ENCODE measurements at places on chromosomes 16 and 17.

GRCh38 chr16:74679983-74680382 lies 13.3 kb upstream of the RFWD3 start:
- DNase-seq: no peak

DNA sequence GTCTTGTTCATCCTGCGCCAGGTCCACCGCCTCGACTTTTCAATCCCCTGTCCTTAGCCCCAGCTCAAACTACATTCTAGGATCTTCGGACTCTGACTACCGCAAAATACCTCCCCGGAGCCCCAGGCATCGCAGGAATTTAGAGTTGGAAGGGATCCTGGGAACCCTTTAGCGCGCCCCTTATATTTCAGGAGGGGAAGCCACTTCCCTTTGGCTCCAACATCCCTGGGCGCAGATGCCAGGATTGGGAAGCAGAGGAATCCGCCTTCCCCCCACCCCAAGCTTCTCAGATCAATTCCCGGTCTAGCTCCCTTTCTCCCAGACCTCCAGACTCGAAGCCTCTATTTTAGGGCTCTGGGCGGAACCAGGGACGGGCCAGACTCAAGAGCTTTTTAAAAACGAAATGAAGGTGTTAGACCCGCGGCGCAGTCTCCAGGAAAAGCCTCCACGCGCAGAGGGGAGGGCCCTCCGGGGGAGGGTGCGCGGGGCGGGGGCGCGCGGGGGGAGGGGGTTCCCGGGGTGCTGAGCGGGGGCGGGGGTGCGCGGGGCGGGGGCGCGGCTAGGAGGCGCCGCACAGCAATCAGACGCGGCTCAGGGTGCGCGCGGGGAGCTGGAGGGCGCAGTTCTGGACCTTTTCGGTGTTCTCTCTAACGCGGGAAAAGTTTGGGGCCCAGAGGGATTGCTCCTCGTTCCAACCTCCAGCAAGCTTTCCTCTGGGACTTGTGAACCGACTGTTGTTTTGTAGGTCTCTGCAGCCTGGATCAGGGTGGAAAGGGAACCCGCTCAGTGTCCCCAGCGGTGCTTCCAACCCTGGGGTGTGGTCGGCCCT lies 1.6 kb downstream of the AHSP start:
- no peak for DNase-seq

GRCh38 chr16:19523184-19523558 lies 571 bp upstream of the CCP110 start:
- no peak for DNase-seq

- no peak for DNase-seq
Measured at GRCh38 chr17:29577001-29577370, 8.5 kb downstream of the TP53I13 start.

DNA sequence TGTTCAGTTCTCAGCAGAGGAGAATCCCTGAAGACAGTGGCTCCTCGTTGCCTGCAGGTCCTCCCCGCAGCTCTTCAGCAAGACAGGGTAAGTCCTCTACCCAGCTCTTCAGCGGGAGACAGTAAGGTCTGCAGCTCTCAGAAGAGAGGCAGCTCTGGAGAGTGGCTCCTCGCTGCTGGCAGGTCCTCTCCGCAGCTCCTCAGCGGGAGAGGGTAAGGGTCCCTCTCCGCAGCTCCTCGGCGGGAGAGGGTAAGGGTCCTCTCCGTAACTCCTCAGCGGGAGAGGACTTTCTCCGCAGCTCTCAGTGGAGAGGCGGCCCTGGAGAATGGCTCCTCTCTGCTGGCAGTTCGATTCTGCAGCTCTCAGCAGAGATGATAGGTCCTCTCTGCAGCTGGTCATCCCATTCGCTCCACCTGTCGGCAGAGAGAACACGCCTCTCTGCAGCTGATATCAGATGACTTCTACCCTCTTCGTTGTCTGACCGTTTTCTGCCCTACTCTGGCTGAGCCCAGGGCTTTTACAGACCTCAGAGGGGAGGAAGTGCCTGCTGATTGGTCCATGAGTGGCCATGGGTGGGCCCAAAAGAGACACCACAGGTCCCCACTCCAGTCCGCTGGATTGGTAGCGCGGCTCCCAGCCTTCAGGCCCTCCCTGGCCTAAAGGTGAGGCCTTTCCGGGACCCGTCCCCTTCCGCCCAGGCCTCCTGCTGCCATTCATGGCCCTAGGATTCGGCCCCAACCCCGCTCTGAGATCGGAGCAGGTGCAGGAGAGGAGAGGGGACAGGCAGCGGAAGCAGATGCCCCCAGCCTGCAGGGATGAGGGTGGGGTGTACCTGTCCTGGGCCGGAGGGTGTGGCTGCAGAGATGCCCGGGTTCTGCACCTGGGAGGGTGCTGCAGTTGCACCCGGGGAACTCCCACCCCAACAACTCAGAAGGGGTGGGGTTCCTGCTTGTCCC lies 11.9 kb upstream of the SHCBP1 start:
- DNase-seq: no peak

GRCh38 chr16:54505549-54506213 lies 219.1 kb upstream of the IRX3 start:
- DNase-seq: no peak

- no peak for DNase-seq
Measured at GRCh38 chr16:13829697-13830299, 90.2 kb upstream of the ERCC4 start.

GRCh38 chr17:50660887-50661345 lies 26.2 kb downstream of the ABCC3 start:
- DNase-seq: peak; percentile 37

DNA sequence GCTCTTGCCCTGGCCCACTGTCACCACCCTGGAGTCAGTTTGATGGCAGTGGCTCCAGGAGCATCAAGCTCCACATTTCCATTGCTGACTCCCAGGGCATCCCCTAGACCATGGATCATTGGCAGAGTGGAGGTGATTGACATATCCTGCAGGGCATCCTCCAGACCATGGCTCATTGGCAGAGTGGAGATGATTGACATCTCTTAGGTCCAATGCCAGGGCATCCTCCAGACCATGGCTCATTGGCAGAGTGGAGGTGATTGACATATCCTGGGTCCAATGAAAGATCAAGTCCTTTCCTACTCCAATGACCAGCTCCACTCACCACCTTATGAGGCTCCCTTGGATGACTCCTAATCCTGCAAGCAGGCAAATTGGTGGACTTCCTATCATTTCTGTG lies 174.3 kb upstream of the NLRP1 start:
- DNase-seq: peak; percentile 23

DNA sequence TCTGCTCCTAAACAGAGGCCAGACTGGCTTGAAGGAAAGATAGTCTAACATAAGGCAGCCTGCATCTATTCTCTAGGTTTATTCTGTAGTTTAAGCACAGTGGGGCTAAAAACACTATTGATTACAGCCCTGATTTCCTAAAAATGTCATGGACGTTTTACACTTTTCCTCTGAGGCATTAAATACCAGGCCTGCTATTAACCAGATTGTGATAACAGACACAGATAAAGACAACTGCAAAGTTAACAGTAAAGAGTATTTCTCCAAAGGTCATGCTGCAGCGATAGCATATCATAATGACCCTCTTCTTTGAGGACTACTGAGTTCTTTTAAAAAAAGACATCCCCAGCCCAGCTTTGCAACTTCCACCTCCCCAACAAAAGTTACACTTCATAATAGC lies 59.6 kb upstream of the MON1B start:
- no peak for DNase-seq

DNA sequence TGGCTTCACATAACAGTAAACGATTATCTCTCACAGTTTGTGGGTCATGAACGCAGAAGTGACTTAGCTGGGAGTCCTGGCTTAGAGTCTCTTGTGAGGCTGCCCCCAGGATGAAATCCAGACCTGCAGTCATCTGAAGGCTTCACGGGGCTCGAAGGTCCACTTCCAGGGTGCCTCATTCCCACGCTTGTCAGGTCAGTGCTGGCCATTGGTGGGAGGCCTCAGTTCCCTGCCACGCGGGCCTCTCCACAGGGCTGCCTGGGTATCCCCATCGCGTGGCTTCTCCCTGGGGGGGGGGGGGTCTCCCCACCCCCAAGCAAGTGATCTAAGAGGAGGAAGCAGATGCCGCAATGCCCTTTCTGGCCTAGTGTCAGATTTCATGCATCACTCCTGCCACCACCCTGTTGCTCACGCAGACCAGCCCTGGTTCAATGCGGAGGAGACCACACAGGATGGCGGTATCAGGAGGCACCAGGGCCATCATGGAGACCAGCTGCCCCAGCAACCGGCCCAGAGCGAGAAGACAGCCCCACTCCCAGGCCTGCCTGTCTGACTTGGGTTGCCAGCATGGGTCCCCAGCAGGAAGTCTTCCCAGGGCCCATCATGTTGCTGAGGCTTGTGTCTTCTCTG lies 77.3 kb upstream of the CDH5 start:
- no peak for DNase-seq

DNA sequence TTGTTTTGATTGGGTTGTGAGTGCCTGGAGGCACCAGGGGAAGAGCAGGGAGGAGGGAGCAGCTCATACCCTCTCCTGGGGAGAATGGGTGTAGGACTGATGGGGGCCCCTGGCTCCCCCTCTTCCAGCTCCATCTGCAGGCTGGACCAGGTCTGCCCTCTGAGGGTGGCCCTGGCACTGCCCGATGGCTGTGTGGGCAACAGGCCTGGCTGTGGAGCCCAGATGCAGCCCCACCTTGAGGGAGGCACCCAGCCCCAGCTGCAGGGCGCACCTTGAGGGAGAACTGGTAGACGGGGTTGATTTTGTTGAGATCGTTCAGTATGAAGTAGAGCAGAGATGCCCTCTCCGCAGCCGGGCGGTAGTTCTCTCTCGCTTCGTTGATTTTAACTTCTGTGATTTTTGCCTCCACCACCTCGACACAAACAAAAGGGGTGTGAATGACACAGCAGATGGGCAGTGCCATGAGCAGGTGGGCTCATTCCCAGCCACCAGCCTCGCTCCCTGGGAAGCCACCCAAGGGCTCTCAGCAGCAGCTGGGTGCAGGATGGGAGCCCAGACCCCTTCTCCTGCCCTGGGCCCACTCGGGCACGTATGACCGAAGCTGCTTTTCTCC lies 71.6 kb downstream of the PGS1 start:
- DNase-seq: no peak

- peak; percentile 82 for DNase-seq
Measured at GRCh38 chr16:31118223-31119155, 1.0 kb downstream of the KAT8 start.

DNA sequence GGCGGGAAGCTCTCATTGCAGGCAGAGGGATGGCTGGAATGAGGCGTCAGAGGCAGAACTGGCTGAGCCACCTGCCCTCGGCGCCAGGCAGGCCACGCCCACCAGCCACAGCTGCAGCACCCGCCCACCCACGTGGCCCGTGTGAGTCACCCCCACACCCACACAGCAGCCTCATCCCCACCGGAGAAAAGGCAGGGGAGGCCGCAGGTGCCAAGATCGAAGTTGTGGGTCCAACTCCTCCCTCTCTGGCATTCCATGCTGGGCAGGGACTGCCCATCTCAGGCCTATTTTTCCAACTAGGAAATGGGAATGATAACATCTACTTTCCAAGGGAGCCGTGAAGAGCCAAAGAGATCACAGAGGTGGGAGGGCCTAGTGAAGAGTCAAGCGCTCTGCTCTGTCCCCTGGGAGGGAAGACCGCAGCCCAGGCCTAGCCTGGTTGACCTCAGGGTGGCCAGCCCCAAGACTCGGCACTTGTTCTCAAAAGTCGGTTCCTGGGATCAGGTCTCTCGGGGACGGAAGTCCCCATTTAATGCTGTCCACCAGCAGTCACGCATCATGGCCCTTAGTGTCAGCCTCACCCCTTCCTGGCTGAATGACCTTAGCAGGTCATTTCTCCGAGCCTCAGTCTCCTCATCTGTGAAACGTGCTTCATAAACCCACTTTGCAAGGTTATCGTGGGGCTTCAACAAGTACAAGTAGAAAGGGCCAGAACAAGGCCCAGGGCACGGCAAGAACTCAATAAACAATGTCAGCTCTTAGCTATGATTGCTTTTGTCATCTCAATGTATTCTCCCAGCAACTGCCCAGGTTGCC lies at the start of gene TRPV3:
Gene TRPV3, minus strand, starts transcription at position 45 of the 816 bp plus-strand sequence. CDS start 2,962 bp downstream, outside the sequence.
- DNase-seq: peak; percentile 3

DNA sequence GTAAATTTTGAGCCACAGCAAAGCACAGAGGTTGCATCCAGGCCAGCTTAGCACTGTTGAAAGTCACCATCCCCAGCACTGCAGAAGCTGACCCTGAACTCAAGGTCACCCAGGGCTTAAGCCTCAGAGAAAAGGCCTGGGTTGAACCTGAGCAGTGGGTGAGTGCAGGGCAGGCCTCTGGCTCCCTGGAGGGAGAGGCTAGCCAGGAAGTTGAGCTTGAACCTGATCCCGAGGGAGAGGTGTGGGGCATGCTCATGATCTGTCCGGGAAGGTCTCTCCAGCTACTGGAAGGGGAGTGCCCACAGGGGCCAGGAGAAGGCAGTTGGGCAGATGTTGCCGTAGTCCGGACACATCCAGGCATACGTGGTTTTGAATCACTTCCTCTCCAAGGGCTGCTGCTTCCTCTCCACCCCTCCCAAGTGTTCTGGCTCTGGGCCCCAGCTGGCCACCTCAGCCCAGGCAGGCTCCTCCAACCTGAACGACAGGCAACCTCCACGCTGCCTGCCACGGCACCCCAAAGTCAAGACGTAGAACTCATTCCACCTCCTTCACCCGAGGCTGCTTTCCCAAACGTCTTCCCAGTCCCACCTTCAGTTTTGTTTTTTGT lies 18.4 kb downstream of the CARHSP1 start:
- peak; percentile 61 for DNase-seq

DNA sequence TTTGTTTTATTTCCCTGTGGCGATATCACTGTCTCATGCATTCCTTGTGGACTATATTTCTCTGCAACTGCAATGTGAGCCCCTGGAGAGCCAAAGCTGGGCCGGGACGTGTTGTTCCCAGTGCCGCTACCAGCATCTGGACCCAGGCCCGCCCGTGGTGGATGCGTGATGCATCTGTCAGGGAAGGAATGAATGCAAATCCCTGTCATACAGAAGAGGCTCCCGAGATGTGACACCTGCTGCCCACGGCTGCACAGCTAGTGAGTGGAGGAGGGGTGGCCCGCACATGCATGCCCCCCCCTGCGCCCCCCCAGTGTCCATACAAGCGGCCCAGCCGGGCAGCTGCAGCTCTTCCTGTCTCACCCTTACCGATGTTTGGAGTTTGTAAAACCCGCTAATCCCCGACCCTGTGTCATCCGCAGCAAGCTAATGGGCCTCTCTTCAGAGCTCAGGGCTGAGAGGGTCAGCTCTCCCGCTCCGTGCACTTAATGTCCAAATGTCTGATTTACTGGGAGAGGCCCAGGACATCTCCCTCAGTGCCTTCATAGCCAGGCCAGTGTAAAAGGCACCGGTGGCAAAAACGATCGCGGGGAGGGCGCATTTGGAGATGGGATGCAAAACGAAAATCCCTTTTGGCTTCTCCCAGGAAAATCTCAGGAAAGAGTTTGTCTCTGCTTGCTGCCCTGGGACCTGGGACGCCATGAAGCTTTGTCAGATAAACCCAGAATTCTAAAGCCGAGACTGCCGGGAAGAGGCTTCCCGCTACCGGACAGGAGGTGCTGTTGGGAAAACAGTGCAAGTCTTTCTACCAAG lies 91.8 kb downstream of the FOXL1 start:
- no peak for DNase-seq

- DNase-seq: no peak
Measured at GRCh38 chr16:627454-628239, 3.1 kb upstream of the WFIKKN1 start.

- peak; percentile 91 for DNase-seq
Measured at GRCh38 chr16:88977018-88977811, at the start of gene CBFA2T3. CBFA2T3 (minus strand) TSS chr16:88977207; CDS start chr16:88976807, 400 bp downstream.

Measured in suppressor macrophage treated with lipopolysaccharide for 1 hour (primary cell).